ENCODE measurements at places on chromosomes 16 and 17. TPM values are rescaled to one million over a fixed set of nuclear protein-coding genes. Genes with fewer than 3 reads are reported as not detected.
A peak's percentile ranks its signal among the peaks of the same experiment; 100 is the strongest.

GRCh38 chr16:53061701-53062159, 6.9 kb downstream of the CHD9 start:
- H3K27ac ChIP-seq = no peak overlapping the region
- peaks cover 28% of the 10 kb centered on the region for H3K4me1 ChIP-seq
- H3K27me3 ChIP-seq = no peaks in the 10 kb centered on the region
- H3K36me3 ChIP-seq = peaks cover 10% of the 10 kb centered on the region
- no peak overlapping the region for H3K4me3 ChIP-seq
- DNase-seq = no peak

- no peak overlapping the region for H3K27ac ChIP-seq
- no peaks in the 10 kb centered on the region for H3K36me3 ChIP-seq
- H3K27me3 ChIP-seq = peaks cover 2% of the 10 kb centered on the region
- DNase-seq = peak; percentile 78
- H3K4me3 ChIP-seq = no peak overlapping the region
Observed at GRCh38 chr16:77660311-77660710, 62.0 kb upstream of the NUDT7 start.

GRCh38 chr16:84095466-84095865, 21.3 kb downstream of the MBTPS1 start:
- no peak overlapping the region for H3K4me3 ChIP-seq
- no peak overlapping the region for H3K27ac ChIP-seq
- H3K27me3 ChIP-seq = no peaks in the 10 kb centered on the region

- H3K27me3 ChIP-seq = peaks cover 8% of the 10 kb centered on the region
- H3K27ac ChIP-seq = no peak overlapping the region
- peaks cover 5% of the 10 kb centered on the region for H3K4me1 ChIP-seq
- no peaks in the 10 kb centered on the region for H3K36me3 ChIP-seq
- DNase-seq = no peak
Observed at GRCh38 chr17:16980061-16980460, 8.1 kb upstream of the TNFRSF13B start.

DNA sequence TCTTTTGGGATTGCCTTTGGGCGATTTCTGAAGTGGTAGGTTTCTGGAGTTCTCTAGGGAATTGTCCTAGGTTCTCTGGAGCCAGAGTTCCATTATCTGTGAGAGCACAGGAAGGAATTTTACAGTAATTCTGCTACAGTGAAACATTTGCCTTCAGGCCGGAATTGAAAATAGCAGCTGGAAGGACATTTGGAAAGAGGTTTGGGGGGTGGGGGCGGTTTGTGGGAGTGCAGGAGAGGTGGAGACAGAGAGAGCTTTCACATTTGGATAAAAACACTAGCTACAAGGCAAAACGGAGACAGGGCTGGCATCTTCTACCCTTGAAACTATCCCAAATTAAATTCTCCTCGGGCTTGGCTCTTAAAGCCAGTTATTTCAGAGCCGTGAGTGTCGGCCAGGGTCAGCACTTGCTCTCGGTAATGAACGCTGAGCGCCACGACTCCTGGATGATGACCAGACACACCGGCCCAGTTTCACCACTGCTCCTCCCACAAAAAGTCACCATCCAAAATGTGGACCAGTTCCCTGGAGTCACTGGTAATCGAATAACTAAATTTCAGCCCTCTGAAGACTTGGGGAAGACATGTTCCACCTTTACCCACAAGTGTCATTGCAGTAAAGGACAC, 67.7 kb upstream of the TANC2 start:
- H3K27ac ChIP-seq = peak overlapping the region; percentile 86
- H3K4me1 ChIP-seq = peaks cover 40% of the 10 kb centered on the region
- no peaks in the 10 kb centered on the region for H3K27me3 ChIP-seq

DNA sequence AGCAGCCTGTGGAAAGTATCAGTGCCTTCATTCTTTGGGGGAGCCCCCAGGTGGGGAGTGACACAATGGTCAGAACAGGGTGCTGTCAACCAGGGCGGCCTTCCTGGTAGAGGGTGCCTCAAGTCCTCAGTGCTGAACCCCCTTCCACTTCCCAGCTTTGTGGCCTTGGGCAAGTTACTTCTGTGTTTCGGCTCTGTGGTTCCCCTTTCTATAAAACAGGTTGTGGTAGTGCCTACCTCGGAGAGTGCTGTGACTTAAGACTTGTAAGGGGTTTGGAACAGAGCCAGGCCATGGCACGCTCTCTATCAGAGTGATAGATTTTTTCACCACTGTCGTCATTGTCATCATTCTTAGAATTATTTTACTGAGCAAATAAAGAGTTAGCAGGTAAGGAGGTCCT, 141.1 kb downstream of the CCDC182 start:
- no peak overlapping the region for H3K4me3 ChIP-seq
- H3K27ac ChIP-seq = peak overlapping the region; percentile 84
- DNase-seq = no peak
- H3K4me1 ChIP-seq = peaks cover 48% of the 10 kb centered on the region
- H3K27me3 ChIP-seq = peaks cover 3% of the 10 kb centered on the region

DNA sequence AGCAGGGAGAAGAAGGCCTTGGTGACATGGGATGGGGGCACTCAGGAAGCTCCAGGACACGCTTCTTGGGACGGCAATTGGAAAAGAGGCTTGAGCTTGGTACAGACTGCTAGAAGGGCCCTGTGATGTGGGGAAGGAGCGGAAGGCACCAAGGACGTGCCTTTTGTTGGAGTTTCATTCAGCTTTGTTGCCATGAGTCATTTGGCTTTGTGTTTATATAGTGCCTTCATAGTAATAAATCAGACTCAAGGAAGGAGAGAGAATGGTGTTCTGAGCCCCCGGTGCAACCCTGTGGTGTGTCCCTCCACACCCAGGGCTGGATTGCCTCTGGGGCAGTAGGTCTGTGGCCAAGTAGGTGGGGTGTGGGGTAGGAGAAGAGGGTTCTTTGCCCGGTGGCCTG, 7.4 kb upstream of the TBX4 start:
- H3K27me3 ChIP-seq = peaks cover 12% of the 10 kb centered on the region
- DNase-seq = no peak
- H3K4me1 ChIP-seq = peaks cover 8% of the 10 kb centered on the region
- H3K27ac ChIP-seq = no peak overlapping the region

DNA sequence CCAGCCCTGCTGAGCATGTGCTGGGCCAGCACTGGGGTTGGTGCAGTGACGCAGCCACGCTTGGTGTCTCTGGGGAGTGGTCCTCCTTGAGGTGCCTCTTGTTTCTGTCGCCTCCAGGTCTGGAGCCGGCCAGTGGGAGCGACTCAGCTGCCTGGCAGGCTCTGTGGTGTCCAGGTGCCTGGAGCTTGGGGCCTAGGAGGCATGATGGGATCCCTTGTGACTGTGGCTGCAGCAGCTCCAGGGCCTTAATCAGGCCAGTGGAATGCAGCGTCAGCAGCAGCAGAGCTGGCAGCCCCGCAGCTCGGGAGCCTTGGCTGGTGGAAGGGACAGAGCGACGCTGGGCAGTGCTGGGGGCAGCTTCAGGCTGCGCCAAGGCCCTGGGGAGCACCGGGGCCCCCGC, 74.7 kb upstream of the CIBAR2 start:
- H3K4me3 ChIP-seq = no peak overlapping the region
- peak overlapping the region; percentile 51 for H3K27ac ChIP-seq
- H3K36me3 ChIP-seq = peaks cover 31% of the 10 kb centered on the region
- H3K4me1 ChIP-seq = peaks cover 26% of the 10 kb centered on the region

GRCh38 chr16:88727871-88728270, 21.6 kb downstream of the CTU2 start:
- no peaks in the 10 kb centered on the region for H3K27me3 ChIP-seq
- no peak overlapping the region for H3K4me3 ChIP-seq
- peak; percentile 67 for DNase-seq
- H3K4me1 ChIP-seq = peaks cover 22% of the 10 kb centered on the region
- no peak overlapping the region for H3K27ac ChIP-seq
- peaks cover 41% of the 10 kb centered on the region for H3K36me3 ChIP-seq

GRCh38 chr17:67076290-67076689, 31.9 kb downstream of the CACNG1 start:
- H3K27me3 ChIP-seq = no peaks in the 10 kb centered on the region
- peaks cover 8% of the 10 kb centered on the region for H3K36me3 ChIP-seq
- no peak overlapping the region for H3K27ac ChIP-seq
- no peaks in the 10 kb centered on the region for H3K4me1 ChIP-seq

DNA sequence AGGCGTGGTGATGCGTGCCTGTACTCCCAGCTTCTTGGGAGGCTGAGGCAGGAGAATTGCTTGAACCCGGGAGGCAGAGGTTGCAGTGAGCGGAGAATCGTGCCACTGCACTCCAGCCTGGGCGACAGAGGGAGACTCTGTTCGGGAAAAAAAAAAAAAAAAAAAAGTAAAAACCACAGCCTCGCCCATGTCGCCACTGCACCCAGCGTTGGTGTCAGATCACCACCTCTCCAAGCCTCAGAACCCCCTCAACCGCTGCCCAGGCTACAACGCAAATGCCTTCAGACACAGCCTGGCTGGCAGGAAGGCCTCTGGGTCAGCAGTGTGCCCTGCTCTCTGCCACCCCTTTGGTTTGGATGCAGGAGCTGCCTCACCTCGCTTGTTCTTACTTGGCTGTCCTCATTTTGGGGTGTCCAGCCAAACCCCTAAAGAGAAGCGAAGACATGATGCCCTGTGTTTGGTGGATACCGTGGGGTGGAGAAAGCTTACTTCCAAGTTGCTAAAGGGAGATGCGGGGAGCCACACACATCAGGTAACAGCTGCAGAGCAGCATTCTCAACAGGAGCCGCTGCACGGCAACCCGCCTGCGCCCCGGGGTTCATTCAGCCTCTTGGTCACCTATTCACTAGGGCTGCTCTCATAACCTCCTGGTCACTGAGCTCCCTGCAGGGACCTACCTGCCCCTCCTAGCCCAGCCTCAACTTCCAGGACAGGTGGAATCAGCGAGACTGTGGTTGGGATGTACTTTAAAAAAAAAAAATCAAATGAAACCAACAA, 13.0 kb upstream of the CYTH1 start:
- peaks cover 35% of the 10 kb centered on the region for H3K4me1 ChIP-seq
- no peak for DNase-seq
- no peaks in the 10 kb centered on the region for H3K27me3 ChIP-seq
- H3K27ac ChIP-seq = no peak overlapping the region
- no peak overlapping the region for H3K4me3 ChIP-seq

DNA sequence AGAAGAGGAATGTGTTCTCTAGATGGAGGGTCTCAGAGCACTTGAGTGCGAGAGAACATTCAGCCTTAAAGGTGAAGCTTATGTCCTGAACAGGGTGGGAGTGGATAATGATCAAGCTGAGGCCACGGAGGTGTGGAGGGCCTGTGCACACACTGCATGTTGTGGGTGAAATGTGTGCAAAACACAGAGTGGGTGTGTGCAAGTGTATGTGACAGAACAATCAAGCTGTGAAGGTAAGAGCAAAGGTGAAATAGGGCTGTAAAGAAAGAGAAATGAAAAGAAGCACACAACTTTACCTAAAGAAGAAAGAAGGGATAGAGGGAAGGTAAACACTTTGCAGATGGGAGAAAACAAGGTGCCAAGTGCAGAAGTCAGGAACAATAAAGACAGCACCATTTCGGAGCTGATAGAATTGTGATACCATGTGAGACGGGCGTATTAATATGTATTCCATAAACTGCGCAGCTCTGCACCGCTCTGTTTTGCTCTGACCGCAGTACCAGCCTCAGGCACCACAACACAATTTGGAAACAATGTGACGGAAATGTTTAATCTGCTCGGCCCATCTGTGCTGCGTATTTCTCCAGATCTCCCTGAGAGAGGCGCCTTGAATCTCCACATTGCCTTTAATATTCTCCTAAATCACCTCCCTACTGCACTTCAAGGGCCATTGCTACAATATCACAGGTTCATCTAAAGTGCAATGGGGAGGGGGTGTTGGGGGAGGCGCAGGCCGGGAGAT, 40.6 kb downstream of the SNX11 start:
- H3K27ac ChIP-seq = no peak overlapping the region
- H3K27me3 ChIP-seq = peaks cover 29% of the 10 kb centered on the region
- no peaks in the 10 kb centered on the region for H3K4me1 ChIP-seq
- no peak overlapping the region for H3K4me3 ChIP-seq

- H3K36me3 ChIP-seq = no peaks in the 10 kb centered on the region
- DNase-seq = no peak
- no peak overlapping the region for H3K27ac ChIP-seq
Observed at GRCh38 chr17:56815711-56816110, 18.0 kb downstream of the C17orf67 start.

- no peak overlapping the region for H3K4me3 ChIP-seq
- no peaks in the 10 kb centered on the region for H3K27me3 ChIP-seq
- no peaks in the 10 kb centered on the region for H3K4me1 ChIP-seq
- no peaks in the 10 kb centered on the region for H3K36me3 ChIP-seq
- H3K27ac ChIP-seq = no peak overlapping the region
- DNase-seq = no peak
Observed at GRCh38 chr17:12402963-12403622, 262.6 kb upstream of the MYOCD start.

DNA sequence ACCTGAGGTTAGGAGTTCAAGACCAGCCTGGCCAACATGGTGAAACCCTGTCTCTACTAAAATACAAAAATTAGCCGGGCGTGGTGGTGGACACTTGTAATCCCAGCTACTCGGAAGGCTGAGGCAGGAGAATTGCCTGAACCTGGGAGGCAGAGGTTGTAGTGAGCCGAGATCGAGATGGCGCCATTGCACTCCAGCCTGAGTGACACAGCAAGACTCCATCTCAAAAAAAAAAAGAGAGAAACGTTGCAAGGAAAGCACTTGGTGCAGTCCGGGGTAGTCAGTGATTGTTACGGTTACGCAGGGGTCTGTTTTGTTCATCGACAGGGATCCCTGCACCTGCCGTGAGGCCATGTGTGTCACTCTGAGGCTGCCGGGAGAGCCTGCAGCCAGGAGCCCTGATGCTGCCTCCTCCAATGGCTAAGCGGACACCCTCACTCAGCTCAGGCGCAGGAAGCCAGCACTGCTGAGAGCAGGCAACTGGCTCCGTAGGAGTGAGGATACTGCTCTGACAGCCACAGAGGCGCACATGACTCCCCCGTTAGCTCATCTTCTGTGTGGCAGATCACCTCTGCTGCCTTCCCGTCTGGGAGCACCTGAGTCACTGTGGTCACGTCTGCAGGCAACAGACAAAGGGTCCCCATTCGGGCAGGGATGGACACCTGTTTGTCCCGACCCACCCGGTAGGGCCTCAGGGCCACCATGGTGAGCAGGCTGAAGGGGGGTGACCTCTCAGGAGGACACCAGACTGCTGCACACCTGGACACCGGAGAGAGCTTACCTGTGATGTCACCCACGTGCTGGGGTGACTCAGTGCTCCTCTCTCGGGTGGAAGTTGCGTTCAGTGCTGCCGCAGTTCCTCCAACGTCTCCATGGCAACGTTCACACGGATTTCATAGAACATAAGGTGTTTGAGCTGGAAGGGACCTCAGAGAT, 5.2 kb upstream of the RAB26 start:
- H3K27me3 ChIP-seq = no peaks in the 10 kb centered on the region
- no peaks in the 10 kb centered on the region for H3K36me3 ChIP-seq
- no peak overlapping the region for H3K4me3 ChIP-seq
- peaks cover 19% of the 10 kb centered on the region for H3K4me1 ChIP-seq

Gene LGALS9C
- not detected for total RNA-seq

Gene HEATR9
- not detected for total RNA-seq

Gene CFAP97D1
- under 0.01 TPM for total RNA-seq

Gene CCL7
- total RNA-seq = not detected

Gene FOXO3B
- total RNA-seq = 3.4 TPM

Gene SPATA32
- total RNA-seq = 0.04 TPM

Gene RTN4RL1
- total RNA-seq = 1.8 TPM

Gene WDR59
- 22.3 TPM for total RNA-seq

Gene MT4
- total RNA-seq = not detected

Gene FN3K
- total RNA-seq = 4.9 TPM

Gene PLA2G10
- 0.18 TPM for total RNA-seq

Gene CDK5RAP3
- total RNA-seq = 90.3 TPM

Gene ASPA
- 3.8 TPM for total RNA-seq

Gene ULK2
- 17.2 TPM for total RNA-seq

Gene CALB2
- total RNA-seq = 0.18 TPM
